ENCODE measurements at places on chromosomes 3 and 15.

DNA sequence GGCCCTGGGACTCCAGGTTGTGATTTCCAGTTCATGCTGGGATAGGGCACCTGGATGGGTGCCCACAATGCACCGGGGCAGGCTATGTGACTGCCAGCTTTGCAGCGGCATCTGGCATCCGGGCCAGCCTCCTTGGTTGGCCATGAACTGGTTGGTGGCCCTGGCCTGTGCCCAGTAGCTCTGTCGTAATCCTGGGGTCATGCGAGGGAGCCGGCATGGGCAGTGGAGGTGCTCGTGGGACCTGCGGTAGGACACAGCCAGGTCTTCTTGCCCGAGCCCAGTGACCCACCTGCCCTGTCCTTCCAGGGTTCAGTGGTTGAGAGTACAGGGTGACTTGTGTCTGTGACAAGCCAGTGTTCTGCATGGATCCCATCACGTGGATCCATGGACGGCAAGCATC is 237.9 kb downstream of the SNRPN start:
- DNase-seq: no peak

DNA sequence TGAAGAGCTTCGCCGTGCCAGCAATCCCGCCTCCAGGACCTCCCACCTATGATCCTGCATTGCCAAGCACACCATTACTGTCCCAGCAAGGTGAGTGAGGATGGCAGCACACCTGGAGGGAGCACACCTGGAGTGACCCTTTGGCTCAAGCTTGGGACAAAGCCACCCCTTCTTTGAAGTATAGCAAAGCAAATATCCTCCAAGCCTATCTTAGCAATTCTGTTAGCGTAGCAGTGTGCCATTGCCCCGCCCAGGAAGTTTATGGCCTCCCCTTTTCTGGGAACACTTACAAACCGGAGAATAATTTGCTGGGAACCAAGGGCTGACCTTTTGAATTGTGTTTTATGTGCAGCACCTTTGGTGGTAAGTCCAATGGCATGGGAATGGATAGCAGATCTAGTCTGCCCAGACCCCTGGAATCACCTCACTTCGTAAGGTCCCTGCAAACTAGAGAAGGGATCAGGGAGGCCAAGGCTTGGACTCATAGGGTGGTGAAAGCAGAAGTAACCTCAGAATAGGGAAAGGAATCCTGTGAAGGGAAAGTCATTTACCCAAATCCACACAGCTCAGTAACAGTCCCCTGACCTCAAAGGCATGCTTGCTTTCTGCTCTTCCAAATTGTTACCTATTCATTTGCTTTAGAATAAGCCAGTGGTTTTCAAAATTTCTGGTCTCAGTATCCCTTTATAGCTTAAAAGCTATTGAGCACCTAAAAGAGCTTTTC is 70.1 kb downstream of the HCN4 start:
- no peak for DNase-seq

DNA sequence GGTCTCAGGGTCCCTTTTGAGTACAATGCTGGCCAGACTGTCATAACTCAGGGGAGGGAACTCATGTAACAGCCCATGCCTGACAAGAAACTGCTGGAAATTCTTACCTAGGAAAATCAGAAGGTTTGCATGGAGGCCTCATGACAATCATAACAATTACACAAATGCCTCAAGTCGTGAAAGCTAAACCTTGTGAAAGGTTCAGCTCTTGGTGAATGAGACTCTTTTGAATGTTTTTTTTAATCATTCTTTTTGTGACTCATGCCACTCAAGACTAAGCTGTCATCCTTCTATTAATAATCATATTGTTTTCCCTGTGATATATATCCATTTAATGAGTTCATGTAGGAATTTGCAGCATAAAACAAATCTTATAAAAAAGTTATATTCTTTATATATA is 61.4 kb upstream of the LEKR1 start:
- DNase-seq: no peak

GRCh38 chr15:78023865-78024518 is 53.5 kb downstream of the TBC1D2B start:
- DNase-seq: peak; percentile 52

DNA sequence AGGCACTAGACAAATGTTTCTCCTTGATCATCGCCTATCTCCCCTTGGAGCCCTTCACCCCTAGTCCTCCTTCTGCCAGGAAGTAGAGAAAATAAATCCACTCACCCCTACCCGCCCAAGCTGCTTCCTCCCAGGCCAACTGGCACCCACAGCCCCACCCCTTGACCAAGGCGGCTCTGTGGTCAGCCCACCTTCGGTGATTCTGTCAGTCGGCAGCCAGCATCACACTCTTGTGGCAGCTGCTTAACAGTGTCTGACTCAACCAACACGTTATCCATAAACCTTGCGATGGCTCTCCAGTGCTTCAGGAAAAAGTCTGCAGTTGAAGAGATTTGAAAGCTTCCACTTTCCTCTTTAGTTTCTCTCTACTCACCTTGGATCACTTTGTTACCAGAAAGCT is 7.6 kb downstream of the SHF start:
- DNase-seq: no peak

GRCh38 chr15:99445272-99445850 is 120.4 kb upstream of the MEF2A start:
- no peak for DNase-seq

- no peak for DNase-seq
These were observed 189.1 kb upstream of the CADPS start for GRCh38 chr3:63064209-63064755.

- DNase-seq: no peak
These were observed 6.4 kb upstream of the GALK2 start for GRCh38 chr15:49163678-49164077.

DNA sequence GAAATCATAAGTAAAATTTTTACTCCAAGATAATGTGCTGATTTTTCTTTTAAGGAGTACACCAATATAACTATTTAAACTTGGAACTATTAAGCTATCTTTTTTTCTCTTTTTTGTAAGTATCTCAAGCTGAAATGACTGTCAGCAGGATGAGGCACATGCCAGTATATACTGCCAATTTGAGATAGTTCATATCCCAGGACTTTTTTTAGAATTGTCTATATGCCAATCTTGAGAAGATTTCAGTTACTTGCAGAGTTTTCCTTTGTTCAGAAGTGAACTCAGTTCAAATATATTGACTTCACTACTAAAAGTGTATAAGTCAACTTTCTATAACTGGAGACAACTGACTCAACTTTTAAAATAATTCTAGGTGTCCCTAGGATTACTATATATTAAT is 181.7 kb upstream of the ZNF717 start:
- no peak for DNase-seq

DNA sequence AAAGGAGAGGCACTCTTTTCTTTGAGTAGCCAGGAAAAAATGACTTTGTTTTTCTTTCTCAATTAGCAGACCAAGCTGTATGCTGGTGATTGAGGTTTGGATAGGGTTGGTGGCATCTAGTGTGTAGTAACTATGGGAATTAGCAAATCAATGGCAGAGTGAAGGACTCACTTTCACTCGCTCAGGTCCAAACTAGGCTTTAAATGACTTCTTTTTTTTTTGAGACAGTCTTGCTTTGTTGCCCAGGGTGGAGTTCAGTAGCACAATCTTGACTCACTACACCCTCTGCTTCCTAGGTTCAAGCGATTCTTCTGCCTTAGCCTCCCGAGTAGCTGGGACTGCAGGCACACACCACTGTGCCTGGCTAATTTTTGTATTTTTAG is 35.9 kb downstream of the PRKCI start:
- DNase-seq: no peak

DNA sequence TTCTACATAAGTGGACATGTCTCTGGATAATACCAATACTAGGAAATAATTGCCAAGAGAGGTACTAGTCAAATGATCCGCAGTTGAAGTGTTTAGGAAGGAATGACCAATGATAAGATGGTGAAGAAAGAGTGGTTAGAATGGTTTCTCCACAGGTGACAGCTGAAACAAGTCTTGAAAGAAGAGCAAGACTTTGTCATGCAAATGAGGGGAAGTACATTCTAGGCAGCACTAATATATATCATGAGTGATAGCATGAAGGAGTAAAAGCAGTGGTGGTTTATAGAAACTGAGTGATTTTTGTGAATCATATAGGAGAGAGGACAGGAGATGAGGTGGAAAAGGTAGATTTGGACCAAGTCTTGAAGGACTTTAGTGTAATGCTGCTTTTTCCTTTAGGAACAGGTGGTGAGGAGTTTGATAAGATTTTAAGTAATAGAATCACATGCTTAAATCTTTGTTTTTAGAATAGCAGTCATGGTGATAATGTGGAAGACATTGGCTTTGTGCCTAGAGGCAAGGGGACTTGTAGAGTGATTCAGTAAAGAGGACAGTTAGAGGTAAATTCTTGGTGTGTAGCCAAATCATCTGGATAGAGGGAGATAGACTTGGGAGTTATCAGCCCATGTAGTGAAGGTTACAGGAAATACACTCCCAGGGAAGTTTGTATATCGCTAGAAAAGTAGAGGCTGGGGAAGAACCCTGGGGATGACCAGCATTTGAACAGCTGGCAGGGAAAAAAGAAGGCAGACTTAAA is 31.9 kb downstream of the SLMAP start:
- no peak for DNase-seq

DNA sequence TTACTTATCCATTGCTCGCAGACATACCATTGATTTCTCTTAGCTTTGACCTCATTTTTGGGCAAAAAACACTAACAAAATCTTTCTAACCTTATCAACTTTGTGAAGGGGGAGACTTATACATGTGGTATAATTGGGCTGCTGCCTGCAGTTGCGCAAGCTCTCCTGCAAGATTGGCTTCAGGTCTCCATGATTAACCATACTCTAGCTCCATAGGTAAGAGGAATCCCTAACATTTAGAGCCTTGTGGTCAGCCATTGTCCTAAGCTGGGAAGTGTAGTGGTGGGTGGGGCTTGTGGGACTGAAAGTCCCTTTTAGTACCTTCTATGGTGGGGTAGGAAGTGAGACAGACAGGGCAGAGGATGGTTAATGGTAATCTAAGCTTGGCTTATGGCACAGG is 179.6 kb upstream of the THRB start:
- DNase-seq: no peak

- DNase-seq: no peak
These were observed 642.3 kb upstream of the ADAMTS9 start for GRCh38 chr3:65330072-65330471.

- DNase-seq: no peak
These were observed 687.9 kb downstream of the SQOR start for GRCh38 chr15:46322753-46323152.

- DNase-seq: no peak
These were observed 146.7 kb upstream of the IQSEC1 start for GRCh38 chr3:13219902-13220296.

- no peak for DNase-seq
These were observed 165.2 kb upstream of the MYRIP start for GRCh38 chr3:39644176-39644575.

GRCh38 chr15:80458580-80458979 is 54.4 kb downstream of the ARNT2 start:
- DNase-seq: no peak

DNA sequence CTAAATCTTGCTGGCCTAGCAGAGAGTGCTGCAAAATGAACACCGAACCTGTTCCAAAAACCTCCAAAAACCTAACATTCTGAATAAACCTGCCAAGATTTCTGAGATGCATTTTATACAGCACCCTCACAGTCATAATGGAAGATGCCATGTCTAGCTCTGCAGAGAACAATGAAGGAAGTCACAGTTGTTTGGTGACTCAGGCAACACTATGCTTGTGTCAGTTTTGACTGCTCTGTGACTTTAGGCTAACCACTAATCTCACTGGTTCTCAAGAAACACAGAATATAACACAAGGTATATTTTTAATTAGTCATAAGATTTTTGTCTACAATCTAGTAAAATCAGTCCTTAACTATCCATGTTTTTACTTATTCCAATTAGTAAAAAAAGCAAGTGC is 606.6 kb downstream of the TBL1XR1 start:
- no peak for DNase-seq

GRCh38 chr15:45790325-45790943 is 155.6 kb downstream of the SQOR start:
- DNase-seq: no peak

DNA sequence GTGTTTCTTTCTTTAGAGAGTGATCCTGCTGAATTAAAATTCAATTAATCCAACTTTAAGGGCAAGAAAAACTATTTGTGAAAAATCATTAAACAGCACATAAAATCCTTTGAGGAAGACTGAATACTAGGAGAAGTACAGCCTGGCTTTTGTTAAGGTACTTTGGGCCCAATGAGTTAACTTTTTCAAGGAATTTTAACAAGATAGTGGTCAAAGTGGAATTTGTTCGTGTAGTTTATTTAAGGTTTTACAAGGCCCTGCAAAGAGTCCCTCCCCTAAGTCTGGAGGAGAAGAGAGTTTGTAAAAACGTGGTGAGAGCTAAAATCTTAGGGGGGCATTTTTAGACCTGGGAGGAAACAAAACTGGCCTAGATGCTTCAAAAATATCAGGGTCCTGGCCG is 26.0 kb upstream of the TRIM71 start:
- no peak for DNase-seq

DNA sequence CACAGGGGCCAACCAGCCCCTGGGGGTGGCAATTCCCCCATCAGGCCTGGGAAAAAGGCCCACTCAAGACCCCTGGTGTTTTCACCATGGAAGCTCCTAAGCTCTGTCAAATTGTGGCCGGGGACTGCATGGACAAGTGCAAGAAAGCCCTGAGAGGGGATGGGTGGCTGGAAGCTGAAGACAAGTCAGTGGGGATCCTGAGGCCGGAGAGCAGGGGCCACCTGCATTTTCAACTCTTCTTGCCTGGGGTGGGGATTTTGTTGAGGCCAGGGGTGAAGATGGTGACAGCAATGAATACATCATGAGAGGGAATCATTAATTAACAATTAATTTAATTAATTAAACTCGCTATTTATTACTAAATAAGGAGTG is 33.9 kb downstream of the FEM1B start:
- no peak for DNase-seq

DNA sequence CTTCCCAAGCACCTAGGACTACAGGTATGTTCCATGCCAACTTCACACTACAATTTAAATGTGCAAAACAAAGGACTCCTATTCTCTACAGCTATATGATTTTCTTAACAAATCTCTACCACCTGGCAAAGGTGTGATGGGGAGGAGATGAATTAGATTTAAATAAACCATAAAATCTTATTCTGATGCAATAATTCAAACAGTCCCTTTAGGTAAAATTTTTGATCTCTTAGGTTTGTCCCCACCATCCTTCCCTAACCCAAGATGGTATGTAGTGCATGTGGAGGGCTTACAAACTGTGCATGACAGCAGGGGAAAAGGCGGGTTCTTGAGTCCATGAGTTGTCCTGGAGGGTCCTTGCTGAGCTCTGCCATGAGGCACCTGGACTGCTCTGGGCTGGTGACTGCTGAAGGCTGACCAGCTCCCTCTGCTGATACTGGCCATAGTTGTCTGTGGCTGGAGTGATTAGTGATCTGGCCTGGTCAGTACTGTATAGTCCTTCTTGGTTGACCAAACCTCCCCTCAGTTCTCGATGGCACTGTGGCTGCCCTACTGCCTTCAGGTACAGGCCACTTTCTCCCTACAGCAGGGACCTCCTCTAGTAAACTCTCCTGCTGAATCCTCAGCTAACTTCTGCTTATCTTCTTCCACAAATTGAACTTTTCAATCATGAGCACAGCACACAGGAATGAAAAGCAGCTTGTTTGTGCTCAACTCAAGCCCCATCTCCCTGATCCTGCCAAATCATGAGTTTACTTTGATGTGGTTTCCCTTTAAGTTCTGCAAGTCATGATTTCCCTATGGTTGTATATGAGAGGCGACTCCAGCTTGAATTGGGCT is 30.1 kb downstream of the CFAP161 start:
- no peak for DNase-seq
